ENCODE measurements at places on chromosomes 6 and 20.

DNA sequence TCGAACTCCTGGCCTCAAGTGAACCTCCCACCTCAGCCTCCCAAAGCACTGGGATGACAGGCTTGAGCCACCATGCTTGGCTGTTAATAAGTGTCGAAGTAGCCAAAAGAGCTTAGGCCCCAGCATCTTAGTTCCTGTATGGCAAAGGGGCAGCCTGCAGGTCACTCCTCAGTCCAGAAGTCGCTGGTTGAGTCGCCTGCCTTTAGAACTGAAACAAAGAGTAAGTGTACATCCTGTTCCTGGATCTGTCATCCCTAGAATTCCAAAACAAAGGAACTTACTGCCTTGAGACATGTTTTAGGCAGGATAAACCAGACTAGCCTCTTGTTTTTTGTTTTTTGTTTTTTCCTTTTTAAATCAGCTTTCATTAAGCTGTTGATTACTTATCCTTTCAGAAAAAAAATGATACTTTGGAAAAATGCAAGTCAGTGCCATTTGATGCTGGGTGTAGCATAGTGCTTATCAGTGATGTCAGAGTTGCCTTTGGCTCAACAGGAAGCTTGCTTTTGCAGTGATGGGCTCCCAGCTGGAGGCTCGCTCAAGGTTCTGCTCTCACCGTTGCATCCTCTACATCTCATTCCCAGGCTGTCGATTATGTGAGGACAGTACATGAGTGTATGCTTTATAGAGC lies 9.0 kb downstream of the ACTR5 start:
- no peak for DNase-seq

DNA sequence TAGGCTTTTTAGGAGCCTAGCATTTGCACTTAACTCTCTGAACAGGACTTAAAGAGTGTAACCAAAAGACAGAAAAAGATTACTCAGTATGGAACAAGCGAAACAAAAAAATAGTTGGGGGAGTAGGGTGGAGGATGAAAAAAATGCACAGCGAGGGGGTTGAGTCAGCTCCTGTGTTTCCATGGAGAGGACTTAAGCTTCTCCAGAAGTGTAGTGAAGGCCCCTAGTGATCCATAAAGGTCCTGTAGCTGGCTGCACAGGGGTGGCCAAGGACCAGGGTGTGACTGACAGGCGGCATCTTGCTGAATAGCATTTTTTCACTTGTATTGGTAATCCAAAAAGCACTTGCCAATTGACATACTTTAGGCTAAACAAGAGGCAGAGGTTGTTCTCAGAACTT lies 533.9 kb downstream of the RFPL4B start:
- DNase-seq: no peak

- peak; percentile 56 for DNase-seq
These were observed 291.9 kb upstream of the PRDM1 start for GRCh38 chr6:105794239-105794638.

DNA sequence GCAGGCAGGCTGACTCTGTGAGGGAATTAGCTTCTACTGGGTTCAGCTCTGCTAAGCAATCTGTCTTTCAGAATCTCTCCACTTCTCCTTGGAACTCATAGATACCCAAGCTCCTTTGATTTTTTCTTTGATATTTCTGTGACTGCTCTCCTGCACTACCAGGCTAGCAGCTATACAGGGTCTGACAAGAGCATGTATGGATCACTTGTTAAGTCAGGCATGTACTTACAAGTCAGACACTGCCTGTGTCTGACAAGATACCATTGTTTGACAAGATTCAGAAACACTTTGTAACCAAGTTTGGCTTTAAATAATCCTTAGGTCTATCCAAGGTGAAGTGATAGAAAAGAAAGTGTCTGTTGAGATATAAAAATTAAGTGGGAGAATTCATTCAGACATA lies 79.5 kb downstream of the SESN1 start:
- no peak for DNase-seq

- DNase-seq: no peak
These were observed 56.9 kb downstream of the FAM229B start for GRCh38 chr6:112144145-112144926.

- no peak for DNase-seq
These were observed 2.1 kb downstream of the ZC3H12D start for GRCh38 chr6:149482545-149483333.

DNA sequence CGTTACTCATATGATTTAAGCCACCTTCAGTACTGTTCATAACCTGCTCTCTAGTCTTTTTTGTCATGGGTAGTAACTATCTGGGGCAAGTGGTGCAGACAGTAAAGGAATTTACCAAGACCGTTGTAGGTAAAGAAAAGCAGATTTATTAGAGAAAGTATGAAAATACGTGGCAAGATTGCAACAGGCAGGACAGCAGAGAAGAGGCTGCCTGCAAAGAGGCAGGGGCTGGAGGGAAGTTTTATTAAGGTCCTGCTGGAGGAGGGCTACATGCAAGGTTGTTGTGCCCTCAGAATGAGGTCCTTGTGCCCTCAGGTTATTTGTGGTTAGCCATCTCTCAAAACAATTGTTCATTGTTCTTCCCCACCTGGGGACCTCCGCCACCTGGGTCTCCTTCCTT lies 444.3 kb downstream of the BCKDHB start:
- no peak for DNase-seq

- no peak for DNase-seq
These were observed 1.1 kb downstream of the SLC44A4 start for GRCh38 chr6:31877651-31878161.

GRCh38 chr20:33846291-33846935 lies 35.3 kb downstream of the CHMP4B start:
- no peak for DNase-seq

- DNase-seq: no peak
These were observed 121.5 kb upstream of the NEDD9 start for GRCh38 chr6:11353921-11354389.

DNA sequence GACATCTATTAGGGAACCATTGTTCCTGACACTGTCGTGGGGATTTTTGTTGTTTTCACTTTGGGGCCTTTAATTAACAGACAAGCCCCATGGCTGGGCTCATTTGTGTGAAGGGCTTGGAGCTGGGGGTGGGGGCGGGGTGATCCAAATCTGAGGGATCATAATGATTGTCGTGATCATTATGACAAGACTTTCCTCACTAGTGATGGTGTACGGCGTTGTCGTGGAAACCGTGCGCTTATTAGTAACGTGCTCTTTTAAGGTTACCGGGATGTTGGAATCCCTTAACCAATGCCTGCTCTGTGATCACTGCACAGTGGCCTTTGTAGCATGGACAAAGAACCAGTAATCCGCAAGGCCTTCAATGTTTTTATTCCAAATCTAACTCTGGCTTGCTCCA lies 18.6 kb downstream of the PDYN start:
- no peak for DNase-seq

- DNase-seq: no peak
These were observed 145.5 kb downstream of the ERMARD start for GRCh38 chr6:169896826-169897456.

DNA sequence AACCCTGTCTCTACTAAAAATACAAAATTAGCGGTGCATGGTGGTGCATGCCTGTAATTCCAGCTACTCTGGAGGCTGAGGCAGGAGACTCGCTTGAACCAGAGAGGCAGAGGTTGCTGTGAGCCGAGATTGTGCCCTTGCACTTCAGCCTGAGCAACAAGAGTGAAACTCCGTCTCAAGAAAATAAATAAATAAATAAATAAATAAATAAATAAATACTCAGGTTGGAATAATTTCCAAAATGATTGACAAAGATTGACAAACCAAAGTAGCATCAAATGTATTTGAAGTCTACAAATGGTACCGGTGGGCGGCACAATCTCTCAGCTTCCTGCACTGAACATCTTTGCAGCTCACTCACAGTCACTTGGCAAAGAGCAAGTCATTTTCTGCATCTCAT lies 144.1 kb upstream of the NRSN1 start:
- DNase-seq: no peak

GRCh38 chr6:78611886-78612480 lies 255.4 kb upstream of the IRAK1BP1 start:
- DNase-seq: no peak

- no peak for DNase-seq
These were observed 48.6 kb downstream of the TOMM6 start for GRCh38 chr6:41836022-41836659.

DNA sequence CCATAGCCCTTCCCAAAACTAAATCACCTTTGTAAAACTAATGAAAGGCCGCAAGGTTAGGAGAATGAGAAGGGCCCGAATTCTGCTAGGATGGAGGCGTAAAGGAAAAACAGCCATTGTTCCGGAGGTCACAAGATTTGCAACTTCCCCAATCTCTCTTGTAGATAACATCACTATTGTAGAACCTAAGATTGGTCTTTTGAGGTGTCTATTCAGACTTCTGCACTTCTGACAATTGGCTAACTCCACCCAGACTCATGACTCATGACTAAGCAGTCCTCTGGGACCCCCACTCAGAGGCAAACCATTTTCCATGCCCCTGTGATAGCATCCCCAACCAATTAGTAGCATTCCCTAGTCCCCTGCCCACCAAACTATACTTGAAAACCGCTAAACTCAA lies 210.5 kb upstream of the SHLD1 start:
- no peak for DNase-seq

DNA sequence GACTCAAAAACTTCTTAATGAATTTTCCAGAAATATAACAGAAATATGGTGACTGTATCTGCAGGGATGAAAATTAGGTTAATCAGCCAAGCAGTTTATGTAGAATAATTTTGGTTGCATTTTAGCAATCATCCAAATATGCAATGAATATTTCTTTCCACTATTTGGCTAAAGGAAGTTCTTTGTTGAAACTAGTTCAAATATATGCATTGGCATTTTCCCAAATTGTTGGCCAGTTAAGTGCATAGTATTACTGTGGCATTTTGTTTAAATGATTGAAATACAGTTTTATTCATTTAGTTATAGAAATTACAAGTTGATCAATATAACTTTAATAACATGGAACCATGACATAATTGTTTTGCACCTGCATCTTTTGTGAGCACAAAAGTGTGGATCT lies 115.5 kb downstream of the DOK5 start:
- no peak for DNase-seq

- DNase-seq: no peak
These were observed 36.1 kb downstream of the PHF20 start for GRCh38 chr20:35807877-35808276.

- DNase-seq: no peak
These were observed 118.7 kb upstream of the MLIP start for GRCh38 chr6:53992522-53992921.

- no peak for DNase-seq
These were observed 113.7 kb downstream of the TRIM27 start for GRCh38 chr6:28809947-28810658.

GRCh38 chr6:105359419-105360370 lies 43.2 kb downstream of the PREP start:
- DNase-seq: no peak

DNA sequence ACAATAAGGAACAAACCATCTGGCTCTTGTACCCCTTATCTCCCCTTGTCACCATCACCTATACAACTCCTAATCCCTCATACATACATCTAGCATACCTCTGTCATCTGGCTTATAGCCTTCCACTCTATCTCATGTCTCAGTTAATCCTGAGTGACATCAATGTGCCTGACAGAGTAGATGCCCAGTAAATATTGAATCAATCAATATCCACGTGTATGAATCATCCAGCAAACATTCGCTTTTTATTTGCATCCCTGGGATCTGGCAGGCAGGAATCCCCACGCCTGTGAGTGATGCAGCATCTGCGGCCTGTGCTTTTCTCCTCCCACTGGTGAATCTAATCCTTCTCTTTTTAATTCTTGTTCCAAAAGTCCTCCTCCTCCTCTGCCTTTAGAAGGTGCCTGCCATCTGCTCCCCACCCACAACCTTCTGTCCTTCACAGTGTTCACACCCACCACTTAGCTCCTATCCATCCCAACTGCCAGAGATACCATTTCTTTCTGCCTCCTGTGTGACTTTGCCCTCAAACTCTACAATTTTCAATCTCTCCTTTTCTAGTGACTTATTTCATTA lies 37.6 kb downstream of the ZNF391 start:
- no peak for DNase-seq

DNA sequence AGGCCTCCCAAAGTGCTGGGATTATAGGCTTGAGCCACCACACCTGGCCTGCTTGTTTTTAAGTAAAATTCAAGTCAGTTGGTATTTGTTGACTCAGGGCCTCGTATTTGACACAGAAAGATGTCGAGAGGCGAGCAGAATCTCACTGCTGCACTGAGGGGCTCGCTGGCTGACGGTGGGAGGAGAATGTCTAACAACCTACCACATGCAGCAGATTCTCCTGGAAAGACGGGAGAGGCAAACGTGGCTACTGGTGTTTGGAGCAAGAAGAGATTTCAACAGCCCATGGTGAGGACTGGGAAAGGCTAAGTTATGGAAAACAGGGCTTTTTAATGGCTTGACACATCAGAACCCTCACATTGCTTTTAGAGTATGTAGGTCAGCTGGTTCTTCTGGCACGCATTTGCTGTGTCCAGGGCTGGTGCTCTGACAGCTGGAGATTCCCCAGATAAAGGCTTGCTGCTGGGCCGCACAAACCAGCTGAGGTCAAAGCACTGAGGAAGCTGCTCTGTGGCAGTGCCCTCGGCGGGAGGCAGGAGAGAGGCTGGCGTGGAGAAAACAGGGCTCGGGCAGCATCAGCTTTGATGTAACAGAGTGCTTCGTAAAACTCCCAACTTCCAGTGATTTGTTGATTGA lies 84.2 kb upstream of the FRMD1 start:
- DNase-seq: no peak

DNA sequence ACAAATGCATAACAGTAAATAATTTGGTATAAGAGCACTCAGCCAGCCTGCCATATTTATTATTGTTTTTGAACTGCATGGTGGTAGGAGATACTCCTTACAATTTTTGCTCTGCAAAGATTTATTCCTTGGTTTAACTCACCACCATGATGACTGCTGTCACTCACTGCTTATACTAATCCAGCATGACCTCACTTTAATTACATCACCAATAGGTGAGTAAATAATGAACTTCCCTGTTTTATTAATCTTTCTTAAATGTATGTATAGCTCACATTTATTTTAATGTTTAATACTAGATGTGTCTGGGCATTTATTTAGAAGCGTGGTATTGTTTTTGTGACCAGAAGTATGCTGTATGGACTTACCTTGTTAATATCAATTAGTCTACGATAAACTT lies 12.8 kb upstream of the TP53TG5 start:
- DNase-seq: no peak

DNA sequence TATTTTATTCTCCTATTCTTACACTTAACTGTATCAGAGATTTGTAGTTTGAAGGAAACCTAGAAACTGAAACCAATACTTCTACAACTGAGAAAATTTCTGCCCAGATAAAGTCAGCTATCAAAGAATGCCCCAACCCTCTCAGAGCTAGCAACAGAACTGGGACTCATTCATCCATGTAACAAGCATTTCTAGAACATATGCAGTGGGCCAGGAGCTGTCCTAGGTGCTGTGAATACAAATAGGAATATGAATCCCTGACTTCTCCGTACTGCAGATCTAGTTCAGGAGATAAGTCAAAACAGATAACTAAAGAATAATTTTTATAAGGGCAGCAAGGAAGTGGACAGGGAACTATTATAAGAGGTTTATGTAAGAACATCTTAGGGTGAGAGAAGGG lies 654.1 kb upstream of the NOX3 start:
- no peak for DNase-seq

GRCh38 chr20:10322073-10323012 lies 103.7 kb downstream of the SNAP25 start:
- no peak for DNase-seq
